ENCODE measurements at places on chromosomes 2 and 18.
A peak's percentile ranks its signal among the peaks of the same experiment; 100 is the strongest.

- DNase-seq, result no peak
These were observed 29.1 kb downstream of the METTL8 start for GRCh38 chr2:171404719-171405118.

GRCh38 chr2:9813312-9814128, 29.8 kb upstream of the TAF1B start:
- DNase-seq, result peak; percentile 71

GRCh38 chr2:219722276-219722879, 94.9 kb downstream of the SLC4A3 start:
- no peak for DNase-seq

DNA sequence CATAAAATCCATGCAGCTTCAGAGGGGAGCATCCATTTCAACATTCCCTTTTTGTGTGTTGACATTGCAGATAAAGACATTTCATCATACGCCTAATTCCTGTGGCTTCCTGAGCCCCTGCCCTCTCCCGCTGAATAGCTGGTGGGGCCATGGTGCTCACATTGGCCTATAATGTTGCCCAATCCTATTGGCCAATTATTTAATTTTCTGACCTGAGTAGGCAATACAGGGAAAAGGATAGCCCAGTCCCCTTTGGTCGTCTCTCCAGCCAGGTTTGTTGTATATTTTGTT, 163.8 kb upstream of the MYCN start:
- DNase-seq, result no peak

DNA sequence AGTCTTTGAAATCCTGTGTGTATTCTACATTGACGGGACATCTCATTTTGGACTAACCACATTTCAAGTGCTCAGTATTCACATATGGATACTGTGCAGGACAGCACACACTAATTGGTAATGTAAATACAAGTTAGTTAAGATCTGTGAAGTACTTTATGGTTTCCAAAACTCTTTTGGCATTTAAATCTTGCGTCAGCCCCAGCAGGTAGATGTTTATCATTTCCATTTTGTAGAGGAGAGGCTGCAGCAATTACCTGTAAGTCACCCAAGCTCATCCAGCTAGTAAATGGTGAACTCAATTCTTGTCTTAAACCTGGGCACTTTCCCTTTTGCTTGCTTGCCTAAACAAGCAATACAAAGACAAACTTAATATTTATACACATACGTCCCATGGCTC, 1.6 kb upstream of the NAGK start:
- no peak for DNase-seq

- DNase-seq, result peak; percentile 32
These were observed 40.0 kb downstream of the ICA1L start for GRCh38 chr2:202831242-202832220.

DNA sequence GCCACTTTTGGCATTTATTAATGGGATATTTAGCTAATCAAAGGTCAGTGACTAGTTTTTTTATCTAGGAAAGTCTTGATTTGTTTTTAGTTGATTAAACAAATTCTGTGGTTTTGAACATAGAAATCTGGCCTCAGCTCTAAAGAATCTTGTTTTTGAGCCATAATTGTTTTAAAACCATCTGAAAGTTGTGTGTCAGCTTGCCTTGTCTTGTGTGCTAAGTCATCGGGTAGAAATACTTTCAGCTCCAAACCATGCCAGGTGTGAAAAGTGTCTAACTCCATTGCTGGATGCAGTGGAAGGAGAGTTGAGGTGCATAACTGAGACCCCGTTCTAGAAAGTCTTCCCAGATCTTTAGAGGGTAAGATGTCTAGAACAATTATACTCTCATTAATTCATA, 22.7 kb downstream of the FARP2 start:
- DNase-seq, result no peak

- DNase-seq, result no peak
These were observed 59.5 kb downstream of the MERTK start for GRCh38 chr2:111957872-111958354.

- DNase-seq, result no peak
These were observed 62.7 kb downstream of the MYOM1 start for GRCh38 chr18:3157086-3157485.

DNA sequence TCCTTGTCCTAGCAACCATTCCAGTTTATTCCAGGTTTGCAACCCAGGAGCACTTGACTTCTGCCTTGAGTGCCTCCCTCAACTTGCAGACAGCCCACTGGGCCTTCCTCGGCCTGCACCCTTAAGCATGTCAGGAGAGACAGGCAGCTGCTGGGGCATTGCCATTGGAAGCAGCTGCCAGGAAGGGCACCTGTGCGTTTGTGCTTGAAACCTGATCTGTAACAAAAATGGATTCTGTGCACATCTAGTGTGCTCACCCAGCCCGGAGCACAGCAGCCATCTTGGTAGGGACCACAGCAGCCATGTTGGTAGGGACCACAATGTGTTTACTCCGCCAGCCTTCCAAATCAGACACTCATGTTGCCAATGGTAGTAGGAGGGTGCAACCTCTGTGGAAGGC, 44.3 kb upstream of the GLI2 start:
- no peak for DNase-seq

DNA sequence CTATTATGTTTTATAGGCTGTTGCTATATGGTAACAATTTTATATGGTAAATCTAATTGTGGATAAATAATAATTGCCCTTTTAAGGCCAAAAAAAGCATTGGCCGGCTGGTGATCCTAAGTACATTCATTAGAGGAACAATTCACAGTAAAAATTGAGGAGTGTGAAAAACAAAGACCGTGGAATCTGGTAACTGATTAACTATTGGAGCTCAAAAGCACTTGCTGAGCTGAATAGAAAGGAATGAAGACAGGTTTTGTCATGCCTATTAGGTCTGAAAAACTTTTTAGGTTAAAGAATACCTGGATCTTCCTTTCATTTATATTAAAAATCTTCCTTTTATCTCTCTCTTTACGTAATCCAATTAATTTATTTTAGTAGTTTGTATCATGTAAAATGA, 18.5 kb upstream of the RBBP8 start:
- DNase-seq, result no peak

DNA sequence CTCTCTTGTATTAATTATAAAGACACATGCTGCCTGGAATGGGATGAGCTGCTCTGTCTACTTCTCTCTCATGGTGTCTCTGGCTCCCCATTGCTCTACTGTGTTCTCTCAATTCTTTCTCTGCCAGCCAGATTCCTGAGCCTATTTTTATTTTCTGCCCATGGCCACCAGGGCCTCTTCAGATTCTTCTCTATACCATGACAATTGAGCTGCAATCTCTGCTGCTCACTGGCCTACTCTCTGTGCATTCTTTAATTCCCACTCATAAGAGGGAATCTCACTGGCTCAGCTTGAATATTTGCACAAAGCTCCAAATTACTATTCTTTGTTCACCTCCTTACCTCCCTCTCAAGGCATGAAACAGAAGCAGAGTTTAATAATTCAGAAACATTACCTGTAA, 161.4 kb upstream of the GULP1 start:
- DNase-seq, result no peak

GRCh38 chr2:199988151-199988550, 32.8 kb downstream of the MAIP1 start:
- no peak for DNase-seq

DNA sequence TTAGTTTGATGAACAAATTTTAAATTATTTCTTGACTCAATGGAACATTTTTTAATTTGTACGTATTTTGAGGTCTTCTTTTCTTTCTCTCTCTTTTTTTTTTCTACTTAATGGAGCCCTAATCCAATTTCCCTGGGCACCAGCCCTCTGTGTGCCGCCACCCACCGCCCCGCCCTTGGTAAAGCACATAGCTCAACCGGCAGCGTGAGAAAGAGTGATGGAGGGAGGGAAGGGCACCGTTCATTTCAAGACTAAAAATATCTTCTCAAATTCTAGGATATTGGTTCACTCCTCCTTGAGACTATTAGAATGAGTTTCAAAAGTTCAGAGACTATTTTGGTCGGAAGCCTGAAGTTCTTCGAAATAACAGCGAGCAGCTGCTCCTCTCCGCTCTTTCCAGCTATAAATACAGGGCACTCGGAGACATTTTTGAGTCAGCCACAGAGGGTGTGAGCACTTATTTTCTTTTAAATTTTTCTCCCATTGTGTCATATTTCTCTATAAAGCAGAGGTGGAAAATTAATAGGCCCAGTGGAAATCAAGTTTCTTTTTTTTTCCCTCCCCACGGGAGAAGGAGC, 731.7 kb upstream of the ID2 start:
- DNase-seq, result no peak

GRCh38 chr2:168147830-168148794, 99.3 kb downstream of the STK39 start:
- DNase-seq, result no peak

- no peak for DNase-seq
These were observed 307.1 kb downstream of the GRB14 start for GRCh38 chr2:164314148-164314547.

GRCh38 chr2:185179743-185180142, 558.9 kb upstream of the FSIP2 start:
- no peak for DNase-seq

DNA sequence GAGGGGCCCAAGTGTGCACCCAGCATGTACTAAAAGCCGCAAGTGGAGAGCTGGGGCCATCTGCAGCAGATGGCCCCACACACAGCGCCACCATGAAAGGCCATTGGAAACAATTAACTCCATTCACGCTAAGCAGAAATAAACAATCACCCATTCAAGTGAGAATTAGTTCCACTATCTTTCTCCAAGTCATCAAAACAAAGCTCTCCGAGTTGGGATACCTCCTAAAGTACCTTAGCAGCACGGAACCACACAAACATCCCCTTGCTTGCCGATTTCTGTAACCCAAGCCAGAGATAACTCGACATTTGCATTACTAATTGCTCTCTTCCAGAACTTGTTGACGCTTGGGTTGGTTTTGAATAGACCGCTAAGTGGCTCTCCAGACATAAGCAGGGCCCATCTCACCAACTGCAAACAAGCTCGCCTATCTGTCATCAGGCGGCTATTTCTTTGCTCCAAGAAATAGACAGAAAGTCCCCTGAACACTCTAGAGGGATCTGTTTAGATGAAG, 840.6 kb upstream of the SALL3 start:
- DNase-seq, result no peak

GRCh38 chr2:240182001-240182400, 41.5 kb upstream of the OTOS start:
- DNase-seq, result no peak

DNA sequence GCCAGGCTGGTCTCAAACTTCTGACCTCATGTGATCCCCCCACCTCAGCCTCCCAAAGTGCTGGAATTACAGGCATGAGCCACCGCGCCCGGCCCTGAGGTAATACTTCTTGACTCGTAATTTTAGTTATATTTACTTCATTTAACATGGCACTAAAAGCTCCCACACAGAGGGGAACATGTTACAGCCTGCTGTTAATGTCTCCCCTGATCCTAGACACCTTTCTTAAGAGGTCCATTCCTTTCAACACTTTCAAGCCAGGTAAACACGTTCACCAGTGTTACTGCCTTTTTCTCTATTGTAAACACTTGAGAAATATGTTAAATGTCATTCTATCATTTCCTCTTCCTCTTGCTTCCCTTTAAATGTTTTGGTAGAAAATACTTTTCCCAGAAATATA, 161.4 kb downstream of the METTL4 start:
- no peak for DNase-seq

- no peak for DNase-seq
These were observed 131.7 kb downstream of the NRP2 start for GRCh38 chr2:205814039-205814364.

GRCh38 chr2:47373747-47374146, 29.2 kb upstream of the MSH2 start:
- no peak for DNase-seq

- DNase-seq, result no peak
These were observed 26.2 kb upstream of the XDH start for GRCh38 chr2:31440764-31441163.

- DNase-seq, result no peak
These were observed 4.1 kb upstream of the YES1 start for GRCh38 chr18:816088-816653.

- DNase-seq, result no peak
These were observed 99.4 kb downstream of the SLC39A10 start for GRCh38 chr2:195756218-195756942.

DNA sequence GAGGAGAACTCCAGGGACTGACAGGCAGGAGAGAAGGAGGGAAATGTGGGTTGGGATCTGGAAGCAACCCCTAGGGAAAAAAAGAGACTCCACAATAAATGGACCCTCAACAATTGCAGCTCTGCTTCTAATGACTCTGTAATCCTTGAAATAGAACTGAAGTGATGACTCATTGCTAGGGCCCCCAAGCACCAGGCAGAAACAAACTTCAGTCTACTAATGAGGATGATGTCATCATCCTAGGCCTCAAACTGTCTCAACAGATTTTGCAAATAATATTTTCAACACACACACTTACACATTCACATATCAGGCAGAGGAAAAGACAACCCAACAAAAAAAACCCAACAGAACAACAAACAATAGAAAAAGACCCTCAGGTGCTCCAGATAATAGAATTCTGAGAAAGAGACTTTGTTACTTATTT, 143.3 kb downstream of the HDAC4 start:
- DNase-seq, result no peak

DNA sequence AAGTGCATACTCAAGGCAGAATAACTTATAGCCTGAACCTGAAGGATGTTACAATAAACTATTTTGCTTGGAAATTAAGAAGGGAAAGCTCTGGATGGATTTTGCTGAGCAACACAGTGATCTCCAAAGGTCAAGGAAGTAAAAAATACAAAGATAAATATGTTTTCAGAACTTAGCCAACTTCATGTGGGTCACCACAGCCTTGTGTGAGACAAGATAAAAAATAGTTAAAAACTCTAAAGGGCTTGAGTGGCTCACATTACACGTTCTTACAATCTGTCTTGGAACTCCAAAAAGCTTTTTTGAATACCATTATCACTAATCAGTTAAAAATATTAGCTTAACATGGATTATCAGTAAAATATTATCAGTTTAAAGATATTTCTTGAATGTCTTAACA, 28.9 kb upstream of the MTX2 start:
- DNase-seq, result no peak

DNA sequence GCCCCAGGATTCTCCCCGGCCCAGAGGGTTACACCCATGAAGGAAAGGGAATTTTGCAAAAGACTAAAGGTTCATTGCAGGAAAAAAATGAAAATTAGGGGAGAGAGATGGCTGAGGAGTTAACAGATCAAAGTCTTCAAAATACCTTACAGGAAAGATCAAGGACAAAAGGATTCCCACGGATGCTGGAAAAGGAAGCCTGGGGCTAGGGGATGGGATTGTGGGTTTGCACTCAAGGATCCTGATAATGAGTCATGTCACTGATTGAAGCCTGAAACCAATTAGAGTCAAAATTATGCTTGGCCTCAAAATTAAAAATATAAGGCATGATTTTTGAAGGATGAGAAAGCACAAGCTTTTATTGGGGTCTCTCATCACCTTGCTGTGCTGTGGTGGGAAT, 32.6 kb upstream of the COPS8 start:
- no peak for DNase-seq

GRCh38 chr2:37906131-37906530, 19.0 kb upstream of the RMDN2 start:
- no peak for DNase-seq

Measured in ovary (tissue), 10 donors.